ENCODE measurements at places on chromosomes 11 and 22.
A peak's percentile ranks its signal among the peaks of the same experiment; 100 is the strongest.

DNA sequence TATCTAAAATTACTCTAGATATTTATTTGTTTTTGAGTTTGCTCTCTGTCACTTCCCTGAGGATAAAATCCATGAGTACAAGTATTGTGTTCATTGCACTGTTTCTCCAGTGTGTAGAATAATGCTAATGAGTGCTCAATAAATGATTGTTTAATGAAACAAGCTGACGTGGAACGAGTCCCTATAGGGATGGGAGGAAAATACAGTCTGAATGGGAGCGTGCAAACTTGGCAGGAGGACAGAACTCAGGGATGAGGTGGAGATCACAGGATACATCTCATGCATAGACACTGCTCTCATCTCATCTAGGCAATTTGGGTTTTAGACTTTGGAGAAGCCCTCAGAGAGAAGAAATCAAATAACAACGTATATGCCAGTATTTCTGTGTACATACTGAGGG, 58.4 kb upstream of the ZC3H12C start:
- no peak for DNase-seq

DNA sequence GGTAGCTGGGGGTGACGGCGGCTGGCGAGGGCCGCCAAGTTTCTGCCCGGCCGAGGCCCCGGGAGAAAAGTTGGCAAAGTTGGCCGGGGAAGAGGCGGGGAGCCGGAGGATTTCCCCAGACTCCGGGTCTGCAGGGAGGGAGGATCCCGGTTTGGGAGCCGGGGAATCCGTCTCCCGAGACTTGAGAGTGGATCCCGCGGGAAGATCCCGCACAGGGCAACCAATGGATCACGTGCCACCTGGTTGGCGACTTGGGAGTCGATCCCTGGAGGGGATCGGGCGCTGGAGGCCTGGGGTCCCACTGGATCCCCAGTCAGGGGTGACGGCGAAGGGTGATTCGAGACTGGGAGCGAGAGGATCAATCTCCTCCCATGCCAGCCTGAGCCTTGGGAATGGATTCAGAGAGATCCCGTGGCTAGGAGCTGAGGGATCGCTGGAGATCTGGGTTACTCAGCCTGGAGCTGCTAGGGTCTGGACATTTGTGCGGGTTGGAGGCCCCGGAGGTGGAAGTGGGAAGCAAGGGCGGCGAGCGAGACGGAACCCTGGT, 394 bp downstream of the KIAA1671 start:
- peak; percentile 12 for DNase-seq

- no peak for DNase-seq
These were observed 4.2 kb upstream of the LRFN4 start for GRCh38 chr11:66852466-66853241.

DNA sequence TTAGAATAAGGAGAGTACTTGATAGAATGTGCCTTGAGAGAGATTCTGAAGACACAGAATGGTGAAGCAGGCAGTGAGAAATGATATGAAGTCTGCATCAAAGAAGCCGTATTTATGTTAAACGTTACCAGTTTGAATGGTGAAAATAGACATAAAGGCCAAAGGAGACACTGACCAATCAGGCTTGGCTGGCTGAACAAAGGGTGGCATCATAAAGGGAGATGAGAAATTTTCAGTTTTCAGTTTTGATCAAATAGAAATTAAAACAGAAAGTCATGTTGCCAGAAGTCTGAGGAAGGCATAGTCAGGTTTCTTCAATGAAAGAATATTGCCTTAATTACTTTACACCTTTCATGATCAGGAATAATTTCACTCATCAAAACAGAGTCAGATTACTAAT, 6.6 kb downstream of the OR51F1 start:
- no peak for DNase-seq

- DNase-seq, result no peak
These were observed 98.4 kb downstream of the EXT2 start for GRCh38 chr11:44193856-44194255.

GRCh38 chr11:33559567-33559966, 141.1 kb downstream of the C11orf91 start:
- no peak for DNase-seq

- peak; percentile 59 for DNase-seq
These were observed 17.5 kb downstream of the RPL3 start for GRCh38 chr22:39301926-39302325.

DNA sequence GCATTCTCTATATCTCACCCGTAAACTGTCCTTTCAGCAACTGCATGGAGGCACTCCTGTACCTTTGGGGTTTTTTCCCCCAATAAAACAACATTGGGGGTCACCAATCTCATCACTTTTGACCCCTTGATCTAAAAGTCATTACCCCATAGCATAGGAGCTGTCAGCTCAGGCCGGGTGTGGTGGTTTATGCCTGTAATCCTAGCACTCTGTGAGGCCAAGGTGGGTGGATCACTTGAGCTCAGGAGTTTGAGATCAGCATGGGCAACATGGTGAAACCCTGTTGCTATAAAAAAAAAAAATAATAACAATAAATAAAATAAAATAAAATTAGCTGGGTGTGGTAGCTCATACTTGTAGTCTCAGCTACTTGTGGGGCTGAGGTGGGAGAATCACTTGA, 17.1 kb upstream of the GDPD4 start:
- no peak for DNase-seq

DNA sequence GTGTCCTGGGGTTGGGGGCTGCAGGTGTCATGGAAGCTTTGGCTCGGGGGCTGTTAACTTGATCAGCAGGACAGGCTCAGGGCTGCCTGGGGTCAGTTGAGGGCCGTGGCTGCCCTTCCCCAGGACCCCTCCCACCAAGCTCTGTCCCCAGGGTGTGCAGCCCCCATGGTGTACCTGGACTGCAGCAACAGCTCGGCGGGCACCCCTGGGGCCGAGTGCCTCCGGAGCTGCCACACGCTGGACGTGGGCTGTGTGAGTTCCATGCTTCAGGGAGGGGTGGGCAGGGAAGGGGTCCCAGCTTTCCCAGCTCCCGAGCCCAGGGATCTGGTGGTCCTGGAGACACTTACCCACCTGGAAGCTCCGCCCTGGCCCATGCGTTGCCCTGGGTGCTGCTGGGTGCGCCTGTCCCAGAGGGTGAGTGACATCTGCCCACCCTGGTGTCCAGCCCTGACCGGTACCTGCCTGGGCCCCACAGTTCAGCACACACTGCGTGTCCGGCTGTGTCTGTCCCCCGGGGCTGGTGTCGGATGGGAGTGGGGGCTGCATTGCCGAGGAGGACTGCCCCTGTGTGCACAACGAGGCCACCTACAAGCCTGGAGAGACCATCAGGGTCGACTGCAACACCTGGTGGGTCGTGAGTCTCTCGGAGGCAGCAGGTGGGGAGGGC, 11.3 kb downstream of the MUC5B start:
- DNase-seq, result no peak

GRCh38 chr11:120304526-120304925, 20.6 kb upstream of the TLCD5 start:
- DNase-seq, result no peak

- no peak for DNase-seq
These were observed 12.9 kb upstream of the XKR3 start for GRCh38 chr22:16838073-16838472.

- DNase-seq, result no peak
These were observed 2.6 kb upstream of the ME3 start for GRCh38 chr11:86675017-86675416.

DNA sequence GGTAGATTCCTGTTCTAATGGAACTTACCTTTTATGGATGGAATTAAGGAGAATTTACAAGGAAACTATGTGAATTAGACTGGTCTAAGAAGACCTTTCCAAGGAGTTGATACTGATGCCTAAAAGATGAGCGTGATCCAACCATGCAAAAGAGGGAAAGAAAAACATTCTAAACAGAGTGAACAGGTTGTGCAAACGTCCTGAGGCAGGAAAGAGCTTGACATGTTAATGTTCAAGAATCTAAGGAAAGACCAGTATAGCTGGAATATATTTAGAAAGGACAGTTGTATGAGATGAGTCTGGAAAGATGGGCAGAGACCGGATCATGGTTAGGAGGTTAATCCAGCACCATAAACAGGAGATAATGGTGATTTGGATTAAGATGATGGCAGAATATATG, 1.3 kb downstream of the DDIAS start:
- DNase-seq, result no peak

GRCh38 chr11:15507592-15507991, 392.9 kb downstream of the INSC start:
- no peak for DNase-seq

DNA sequence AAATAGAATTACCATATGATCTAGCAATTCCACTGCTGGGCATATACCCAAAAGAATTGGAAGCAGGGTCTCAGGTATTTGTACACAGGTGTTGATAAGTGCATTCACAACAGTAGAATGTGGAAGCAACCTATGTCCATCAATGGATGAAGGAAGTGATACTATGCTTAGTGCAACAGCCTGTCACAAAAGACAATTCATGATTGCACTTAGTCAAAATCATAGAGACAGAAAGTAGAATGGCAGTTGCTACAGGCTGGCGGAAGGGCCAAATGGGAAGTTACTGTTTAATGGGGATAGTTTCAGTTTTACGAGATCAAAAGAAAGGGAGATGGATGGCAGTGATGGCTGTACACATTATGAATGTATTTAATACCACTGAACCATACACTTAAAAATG, 42.0 kb downstream of the SGSM3 start:
- no peak for DNase-seq

GRCh38 chr22:49740242-49740641, 87.4 kb downstream of the BRD1 start:
- DNase-seq, result no peak

DNA sequence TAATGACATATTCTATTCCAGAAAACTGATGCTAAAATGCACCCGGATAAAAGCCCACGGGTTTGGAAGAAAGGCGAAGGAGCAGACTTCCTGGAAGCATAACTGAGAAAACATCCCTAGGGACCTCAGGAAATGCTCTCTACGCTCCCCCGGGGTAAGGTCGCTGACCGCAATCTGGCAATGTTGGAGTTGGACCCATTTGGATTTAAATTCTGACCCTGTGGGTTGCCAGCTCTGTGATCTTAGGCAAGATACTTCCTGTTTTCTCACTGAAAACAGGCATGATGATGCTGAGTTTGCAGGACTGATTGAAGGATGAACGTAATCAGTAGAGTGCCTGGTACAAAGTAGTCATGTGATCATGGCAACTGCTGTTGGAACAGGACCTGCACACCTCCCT, 1054.0 kb downstream of the NTM start:
- no peak for DNase-seq

- DNase-seq, result no peak
These were observed 500.6 kb upstream of the CHORDC1 start for GRCh38 chr11:90723475-90723874.

- DNase-seq, result peak; percentile 46
These were observed 47.8 kb downstream of the COPB1 start for GRCh38 chr11:14451825-14452224.

- no peak for DNase-seq
These were observed 2.9 kb downstream of the MUC2 start for GRCh38 chr11:1077417-1078119.

- no peak for DNase-seq
These were observed 89.6 kb downstream of the ETS1 start for GRCh38 chr11:128497776-128498095.

DNA sequence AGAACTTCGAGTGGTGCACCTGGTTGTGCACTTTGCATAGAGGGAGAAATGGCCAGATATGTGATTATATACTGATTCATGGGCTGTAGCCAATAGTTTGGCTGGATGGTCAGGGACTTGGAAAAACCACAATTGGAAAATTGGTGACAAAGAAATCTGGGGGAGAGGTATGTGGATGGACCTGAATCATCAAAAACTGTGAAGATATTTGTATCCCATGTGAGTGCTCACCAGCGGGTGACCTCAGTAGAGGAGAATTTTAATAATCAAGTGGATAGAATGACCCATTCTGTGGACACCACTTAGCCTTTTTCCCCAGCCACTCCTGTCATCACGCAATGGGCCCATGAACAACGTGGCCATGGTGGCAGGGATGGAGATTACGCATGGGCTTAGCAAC, 48.0 kb upstream of the NARS2 start:
- no peak for DNase-seq

- no peak for DNase-seq
These were observed 264.5 kb downstream of the SBF2 start for GRCh38 chr11:10029386-10030121.

All from hematopoietic multipotent progenitor cell treated with erythropoietin and hydrocortisone succinate and interleukin-3 and kit ligand, for 6 days (in vitro differentiated cells).